WTC11 (cell line): ENCODE measurements at places on chromosomes 2 and 18. TPM values are rescaled to one million over a fixed set of nuclear protein-coding genes. Genes with fewer than 3 reads are reported as not detected.

DNA sequence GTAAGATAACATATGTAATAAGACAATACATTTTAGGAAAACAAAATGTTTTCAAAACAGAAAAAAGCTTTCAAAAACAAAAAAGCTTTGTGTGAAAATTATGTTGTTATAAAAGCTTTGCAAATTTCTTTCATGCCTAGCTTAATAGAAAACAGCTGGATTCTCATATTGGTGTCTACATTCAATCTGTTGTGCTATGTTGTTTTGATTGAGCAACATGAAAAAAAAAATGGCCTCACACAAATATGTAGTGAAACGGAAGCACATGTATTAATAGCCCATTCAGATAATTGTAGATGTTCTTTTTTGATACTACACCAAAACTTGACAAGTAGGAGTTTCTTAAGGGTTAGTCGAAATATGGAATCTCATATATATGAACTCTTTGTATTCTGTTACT is 197.5 kb downstream of the ZEB2 start:
- DNase-seq = no peak

- no peak for DNase-seq
These were observed 177.1 kb downstream of the EIPR1 start for GRCh38 chr2:3200420-3200939.

- DNase-seq = no peak
These were observed 42.8 kb downstream of the SP110 start for GRCh38 chr2:230176996-230177395.

DNA sequence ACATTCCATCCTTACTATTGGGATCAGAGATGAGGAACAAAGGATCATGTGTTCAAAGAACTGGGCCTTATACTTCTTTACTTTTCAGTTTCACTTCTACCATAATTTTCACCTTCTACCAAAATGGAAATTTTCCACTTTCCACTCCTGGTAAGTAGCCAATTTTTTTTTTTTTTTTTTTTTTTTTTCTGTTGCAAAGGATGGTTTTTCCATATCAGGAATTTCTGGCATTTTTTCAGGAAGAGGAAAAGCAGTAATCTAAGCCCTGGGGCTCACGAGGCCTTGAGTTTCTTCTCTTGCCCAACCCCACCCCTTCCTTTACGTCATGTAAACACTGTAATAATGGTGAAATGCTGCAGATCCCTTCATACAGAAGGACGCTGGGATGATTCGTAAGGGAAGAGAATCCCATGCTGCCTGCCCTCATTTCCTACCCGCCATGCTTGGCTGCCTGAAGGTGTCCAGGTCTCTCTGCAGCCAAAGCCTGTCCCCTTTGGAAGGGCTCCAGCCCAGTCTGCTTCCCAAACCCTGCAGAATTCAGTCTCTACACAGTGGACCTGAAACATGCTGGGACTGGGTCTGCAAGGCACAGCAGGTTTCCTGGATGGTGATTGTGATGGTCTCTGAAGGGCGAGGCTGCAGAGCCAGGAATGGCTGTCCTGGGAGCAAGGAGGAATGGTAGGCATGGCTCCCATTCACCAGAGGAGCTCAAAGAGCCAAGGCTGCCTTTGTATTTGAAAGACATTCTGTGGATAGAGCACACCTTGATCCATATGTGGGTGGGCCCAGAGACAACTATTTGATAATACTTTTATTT is 57.0 kb downstream of the EFR3B start:
- DNase-seq = no peak

GRCh38 chr18:48293954-48294898 is 115.0 kb downstream of the ZBTB7C start:
- DNase-seq = no peak

GRCh38 chr18:6521803-6522418 is 107.2 kb upstream of the L3MBTL4 start:
- DNase-seq = peak; percentile 83

DNA sequence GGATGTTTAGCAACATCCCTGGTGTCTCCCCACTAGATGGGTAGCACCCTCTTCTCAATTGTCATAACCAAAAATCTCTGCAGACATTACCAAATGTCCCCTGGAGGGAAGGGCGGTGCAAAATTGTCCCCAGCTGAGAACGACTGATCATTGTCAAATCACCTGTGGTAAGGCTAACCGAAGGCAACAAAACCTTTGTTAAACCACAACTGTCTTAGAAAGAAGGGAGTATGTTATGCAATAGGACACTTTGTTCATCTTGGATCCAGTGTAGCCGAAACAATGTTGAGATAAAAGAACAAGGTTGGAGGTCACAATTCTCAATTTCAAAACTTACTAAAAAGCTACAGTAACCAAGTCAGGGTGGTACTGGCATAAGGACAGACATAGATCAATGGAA is 50.3 kb upstream of the ST3GAL5 start:
- DNase-seq = no peak

- DNase-seq = no peak
These were observed 1.0 kb downstream of the AGAP1 start for GRCh38 chr2:235494716-235495372.

- DNase-seq = no peak
These were observed 31.8 kb downstream of the SP100 start for GRCh38 chr2:230447455-230448451.

DNA sequence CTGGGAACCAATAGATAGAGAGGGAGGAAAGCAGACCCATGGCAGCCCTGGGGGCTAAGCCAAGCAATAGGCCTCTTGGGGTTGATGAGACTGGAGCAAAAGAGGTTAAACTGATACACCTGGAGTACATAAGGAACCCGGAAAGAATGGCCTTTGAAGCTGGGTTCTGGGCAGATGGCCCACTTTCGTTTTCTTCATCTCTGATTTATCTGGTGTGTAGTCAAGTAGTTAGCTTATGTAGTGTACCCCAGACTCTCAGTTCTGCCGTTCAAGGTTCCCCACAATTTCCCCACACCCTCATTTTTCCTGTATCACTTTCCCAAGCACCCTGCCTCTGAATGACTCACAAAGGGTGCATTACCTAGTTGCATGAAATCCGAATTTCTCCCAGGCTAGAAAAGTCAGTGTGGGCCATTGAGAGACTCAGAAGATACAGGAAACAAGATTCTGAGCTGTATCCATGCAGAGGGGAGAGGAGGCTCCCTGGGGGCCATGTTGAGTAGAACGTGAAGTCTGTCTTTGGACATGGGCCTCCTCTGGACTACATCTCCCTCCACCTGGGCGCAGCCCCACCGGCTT is 235.0 kb downstream of the LOXHD1 start:
- DNase-seq = no peak

DNA sequence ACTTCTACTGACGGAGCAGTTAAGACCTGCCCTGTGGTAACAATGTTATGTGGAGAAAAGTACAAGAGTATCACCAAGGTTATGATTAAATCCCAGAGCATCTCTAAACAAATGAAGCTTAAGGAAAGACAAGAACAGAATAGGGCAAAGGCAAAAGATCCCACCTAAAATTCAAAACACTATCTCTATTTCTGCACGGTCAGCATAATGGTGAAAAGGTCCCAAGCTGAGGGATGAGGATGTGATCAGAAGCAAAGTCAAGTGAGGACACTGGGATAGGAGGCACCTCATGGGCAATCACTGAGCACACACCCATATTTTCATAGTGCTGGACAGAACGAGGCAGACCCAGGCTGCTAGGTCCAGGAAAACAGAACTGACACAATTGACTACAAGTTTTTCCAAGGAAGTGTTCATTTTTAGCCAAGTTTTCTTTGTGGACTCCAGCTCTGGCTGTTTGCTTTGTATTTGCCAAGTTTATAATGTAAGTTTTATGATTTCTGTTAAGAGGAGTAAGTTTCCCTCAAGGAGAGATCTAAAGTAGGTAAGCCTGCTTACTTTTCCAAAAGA is 77.8 kb downstream of the NCKAP5 start:
- no peak for DNase-seq

- no peak for DNase-seq
These were observed 855.8 kb upstream of the FANCL start for GRCh38 chr2:59096973-59097372.

DNA sequence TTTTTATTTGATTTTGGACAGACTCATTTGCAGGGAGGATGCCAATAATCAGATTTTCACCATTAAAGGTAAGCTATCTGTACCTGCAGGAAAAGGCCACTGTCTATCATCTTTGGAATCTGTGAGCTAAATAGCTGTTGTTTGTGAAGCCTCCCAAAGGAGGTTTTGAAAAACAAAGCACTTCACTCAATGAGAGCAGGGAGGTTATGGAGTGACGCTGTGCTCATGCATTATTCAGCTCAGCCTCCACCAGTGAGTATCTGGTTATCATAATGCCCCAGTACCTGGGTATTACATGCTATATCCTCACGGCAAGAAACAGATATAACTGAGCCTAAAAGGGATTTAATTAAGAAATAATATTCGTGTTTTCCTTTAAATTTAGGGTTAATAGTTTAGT is 189.6 kb upstream of the PIK3C3 start:
- DNase-seq = no peak

DNA sequence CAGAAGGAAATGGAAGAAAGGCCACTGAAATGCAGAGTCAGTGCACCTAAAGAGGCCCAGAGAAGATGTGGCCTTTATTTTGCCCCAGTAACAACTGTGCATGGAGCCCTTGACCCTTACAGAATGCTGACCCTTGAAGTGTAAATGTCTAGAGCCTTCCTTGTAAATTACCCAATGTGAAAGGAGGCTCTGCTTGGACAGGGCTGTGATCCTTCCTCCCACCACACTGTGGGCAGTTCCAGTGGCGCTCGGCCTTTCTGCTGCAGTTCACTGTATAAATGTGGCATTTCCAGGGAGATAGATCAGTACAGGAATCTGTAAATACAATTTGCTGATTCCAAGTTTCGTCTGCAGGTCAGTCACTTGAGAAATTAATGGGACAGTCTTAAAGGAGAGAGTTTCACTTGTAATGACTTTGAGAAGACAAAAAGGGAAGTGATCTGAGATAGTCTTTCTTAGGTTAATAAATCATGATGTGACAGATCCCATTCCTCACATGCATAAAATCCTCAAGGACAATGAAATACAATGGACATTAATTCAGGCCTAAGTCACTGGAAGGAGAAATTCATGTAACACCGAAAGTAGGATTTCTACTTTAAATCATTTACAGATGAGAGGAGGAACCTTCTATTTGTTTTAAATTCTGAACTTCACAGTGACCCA is 133.8 kb upstream of the LMAN1 start:
- no peak for DNase-seq

DNA sequence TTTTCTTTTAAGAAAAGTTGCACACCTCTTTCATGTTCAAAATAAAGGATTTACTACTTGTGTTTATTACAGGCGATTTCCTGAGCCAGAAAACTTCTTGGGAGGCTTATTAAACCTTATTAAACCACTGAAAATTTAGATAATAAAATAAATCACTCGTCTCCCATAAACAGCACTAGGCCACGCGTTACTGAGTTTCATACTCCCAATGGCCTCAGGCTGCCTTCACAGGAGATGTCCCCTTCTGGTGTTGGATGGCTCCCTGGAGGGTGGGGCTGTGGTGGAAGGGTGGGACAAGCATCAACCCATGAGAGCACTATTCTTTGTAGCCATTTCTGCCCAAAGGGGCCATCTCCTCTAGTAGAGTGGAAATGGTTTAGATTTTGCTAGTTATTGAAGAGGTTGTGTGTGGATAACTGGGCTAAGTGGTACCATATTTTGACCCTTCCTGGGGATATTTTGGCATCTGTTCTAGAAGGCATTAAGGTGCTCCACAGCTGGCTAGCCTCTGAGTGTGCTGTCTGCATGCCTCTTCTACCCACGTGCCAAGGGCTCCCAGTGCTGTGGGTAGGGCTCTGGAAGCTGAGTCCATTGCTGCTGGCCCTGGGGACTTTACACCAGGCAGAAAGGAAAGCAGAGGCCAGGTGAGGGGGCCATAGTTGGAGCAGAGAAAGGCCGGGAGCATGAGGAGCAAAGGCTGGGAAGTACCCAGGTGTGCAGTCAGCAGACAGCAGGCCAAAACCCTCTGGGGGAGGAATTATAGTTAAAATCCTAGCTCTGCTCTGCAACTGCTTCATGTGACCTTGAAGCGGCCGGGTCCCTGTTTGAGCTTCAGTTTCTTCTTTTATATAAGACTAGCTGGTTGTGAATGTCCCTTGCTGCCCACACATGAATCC is 121.7 kb upstream of the SMAD2 start:
- no peak for DNase-seq

- no peak for DNase-seq
These were observed 10.2 kb downstream of the SP110 start for GRCh38 chr2:230209422-230210051.

GRCh38 chr2:8629402-8629801 is 52.5 kb upstream of the ID2 start:
- DNase-seq = no peak

GRCh38 chr2:197793456-197793855 is 8.3 kb upstream of the BOLL start:
- DNase-seq = no peak

DNA sequence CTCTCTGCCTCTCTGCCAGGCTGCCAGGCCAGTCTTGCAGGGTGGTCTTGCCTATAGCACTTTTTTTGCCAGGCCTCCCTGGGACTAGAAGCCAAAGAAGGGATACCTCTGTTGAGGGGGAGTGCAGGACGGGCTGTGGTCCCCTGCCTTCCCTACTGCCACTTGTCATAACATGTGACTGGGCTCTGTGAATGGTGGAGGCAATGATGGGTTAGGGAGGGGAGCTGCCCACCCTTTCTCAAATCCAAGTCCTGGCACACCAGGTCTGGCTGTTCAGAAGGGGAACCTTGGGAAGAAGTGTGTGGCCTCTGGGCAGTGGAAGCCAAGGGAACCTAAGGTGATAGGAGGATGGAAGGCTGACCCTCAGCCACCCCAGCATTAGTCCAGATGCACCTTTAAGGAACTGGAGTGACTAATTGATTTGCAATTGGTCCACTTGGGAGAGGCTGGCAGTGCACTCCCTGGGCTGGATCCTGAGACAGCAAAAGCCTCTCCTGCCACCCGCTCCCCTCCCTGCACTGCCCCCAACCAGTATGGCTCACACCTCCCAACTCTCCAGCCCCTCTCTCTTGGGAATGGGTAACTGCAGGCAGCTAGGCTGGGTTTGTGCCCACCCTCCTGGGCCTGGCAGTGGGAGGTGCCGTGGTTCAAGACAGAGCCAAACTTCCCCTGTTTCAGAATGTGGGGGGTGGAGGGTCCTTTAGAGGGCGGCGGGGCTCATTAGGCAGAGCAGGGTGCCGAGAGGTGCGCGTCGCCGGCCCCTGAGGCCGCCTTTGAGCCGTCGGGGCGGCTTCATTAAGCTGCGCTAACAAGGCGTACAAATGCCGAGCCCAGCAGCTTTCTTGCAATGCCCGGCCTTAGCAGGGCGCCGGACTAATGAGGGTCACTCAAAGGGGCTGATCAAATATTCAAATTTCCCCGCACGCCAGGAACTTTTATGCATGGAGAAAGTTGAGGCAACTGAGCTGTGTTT is 4.5 kb upstream of the SIX3 start:
- peak; percentile 51 for DNase-seq

- DNase-seq = no peak
These were observed 18.0 kb downstream of the HJURP start for GRCh38 chr2:233836359-233836758.

- DNase-seq = no peak
These were observed 66.8 kb upstream of the RIOK3 start for GRCh38 chr18:23386317-23386716.

INPP5D gene
- total RNA-seq = 17.2 to 23.7 TPM (median 22.3 TPM) in 3 replicates

TFPI gene
- total RNA-seq = 8.4 to 10.2 TPM (median 8.9 TPM) in 3 replicates

FOSL2 gene
- 3.9 to 4.5 TPM (median 4.0 TPM) in 3 replicates for total RNA-seq

REG1B gene
- 2.1 to 3.8 TPM (median 2.3 TPM) in 3 replicates for total RNA-seq

TUBA4B gene
- total RNA-seq = 0.20 TPM in 1 of 3 replicates, not detected in the others

STK25 gene
- total RNA-seq = 214 to 232 TPM (median 222 TPM) in 3 replicates

TMEM37 gene
- total RNA-seq = 7.6 to 9.6 TPM (median 8.5 TPM) in 3 replicates

HOXD4 gene
- not detected in 3 replicates for total RNA-seq

KCNIP3 gene
- total RNA-seq = 2.1 to 3.3 TPM (median 3.1 TPM) in 3 replicates

DYNC1I2 gene
- total RNA-seq = 67.9 to 73.7 TPM (median 69.1 TPM) in 3 replicates

PSD4 gene
- total RNA-seq = 1.5 to 2.7 TPM (median 2.3 TPM) in 3 replicates

CLEC4F gene
- not detected in 3 replicates for total RNA-seq

CFC1 gene
- total RNA-seq = not detected in 3 replicates
